ENCODE measurements at places on chromosomes 7 and 10.

DNA sequence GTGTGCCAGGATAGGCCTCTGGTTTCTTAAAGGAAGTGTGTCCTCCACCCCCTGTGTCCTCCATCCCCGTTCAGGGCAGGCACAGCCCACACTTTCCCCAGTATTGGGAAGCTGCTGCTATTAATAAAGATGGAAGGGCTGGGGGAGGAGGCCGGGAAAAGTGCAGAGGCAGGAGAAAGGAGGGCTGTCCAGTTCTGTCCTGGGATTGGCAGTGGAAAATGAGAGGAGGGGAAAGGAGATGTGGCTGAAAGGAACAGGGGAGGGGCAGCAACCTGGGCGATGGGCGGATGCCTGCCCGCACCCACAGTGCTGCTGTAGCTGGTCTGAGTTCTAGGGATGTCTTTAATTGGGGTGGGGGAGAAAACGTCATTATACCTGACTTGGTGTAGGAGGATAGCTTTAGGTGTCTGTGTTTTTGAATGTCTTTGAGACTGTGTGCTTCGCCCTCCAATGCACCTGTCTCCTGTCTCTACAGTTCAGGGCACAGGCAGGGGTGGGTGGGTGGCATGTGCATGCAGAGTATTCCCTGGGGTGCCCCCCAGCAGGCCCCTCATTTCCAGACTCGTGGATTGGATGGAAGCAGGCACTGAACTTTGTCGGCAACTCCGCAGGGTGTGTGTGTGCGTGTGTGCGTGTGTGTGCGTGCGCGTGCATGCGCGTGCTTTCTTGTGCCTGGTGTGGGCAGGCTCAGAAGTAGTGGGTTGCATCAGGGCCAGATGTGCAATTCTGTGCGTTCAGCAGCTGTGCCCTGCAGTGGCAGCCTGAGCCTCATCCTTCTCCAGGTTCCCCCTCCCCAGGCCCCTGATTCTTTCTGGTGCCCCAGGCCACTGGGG is 2.5 kb downstream of the TRIM8 start:
- peaks cover 58% of the 10 kb centered on the region for H3K4me1 ChIP-seq
- peak overlapping the region; percentile 78 for H3K4me3 ChIP-seq
- DNase-seq = no peak
- no peaks in the 10 kb centered on the region for H3K27me3 ChIP-seq

DNA sequence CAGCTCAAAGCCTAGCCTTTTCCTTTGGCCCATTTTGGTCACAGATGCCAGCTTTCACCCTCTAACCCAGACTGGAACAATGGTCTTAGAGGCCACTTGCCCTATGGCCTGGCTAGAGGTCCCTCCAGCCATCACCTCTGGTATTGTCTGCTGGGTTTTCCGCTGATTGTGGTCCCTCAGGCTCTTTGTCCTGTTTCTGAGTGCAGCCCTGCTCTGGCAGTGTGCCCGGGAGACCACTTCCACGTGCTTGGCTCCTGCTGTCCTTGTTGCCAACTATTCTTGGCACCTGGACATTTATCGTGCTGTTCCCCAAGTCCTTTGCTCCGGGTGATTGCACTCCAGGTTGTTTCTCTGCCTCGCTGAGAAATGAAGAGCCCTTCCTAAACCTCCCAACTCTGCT is 53.3 kb upstream of the FAM180A start:
- H3K36me3 ChIP-seq = no peaks in the 10 kb centered on the region
- H3K27ac ChIP-seq = no peak overlapping the region
- no peak overlapping the region for H3K4me3 ChIP-seq
- peak; percentile 21 for DNase-seq
- H3K4me1 ChIP-seq = peaks cover 14% of the 10 kb centered on the region
- H3K27me3 ChIP-seq = no peaks in the 10 kb centered on the region

GRCh38 chr7:139696552-139696951 is 81.2 kb downstream of the HIPK2 start:
- peak; percentile 40 for DNase-seq
- no peaks in the 10 kb centered on the region for H3K36me3 ChIP-seq
- H3K27ac ChIP-seq = no peak overlapping the region
- H3K4me1 ChIP-seq = peaks cover 27% of the 10 kb centered on the region
- no peak overlapping the region for H3K4me3 ChIP-seq
- no peaks in the 10 kb centered on the region for H3K27me3 ChIP-seq

DNA sequence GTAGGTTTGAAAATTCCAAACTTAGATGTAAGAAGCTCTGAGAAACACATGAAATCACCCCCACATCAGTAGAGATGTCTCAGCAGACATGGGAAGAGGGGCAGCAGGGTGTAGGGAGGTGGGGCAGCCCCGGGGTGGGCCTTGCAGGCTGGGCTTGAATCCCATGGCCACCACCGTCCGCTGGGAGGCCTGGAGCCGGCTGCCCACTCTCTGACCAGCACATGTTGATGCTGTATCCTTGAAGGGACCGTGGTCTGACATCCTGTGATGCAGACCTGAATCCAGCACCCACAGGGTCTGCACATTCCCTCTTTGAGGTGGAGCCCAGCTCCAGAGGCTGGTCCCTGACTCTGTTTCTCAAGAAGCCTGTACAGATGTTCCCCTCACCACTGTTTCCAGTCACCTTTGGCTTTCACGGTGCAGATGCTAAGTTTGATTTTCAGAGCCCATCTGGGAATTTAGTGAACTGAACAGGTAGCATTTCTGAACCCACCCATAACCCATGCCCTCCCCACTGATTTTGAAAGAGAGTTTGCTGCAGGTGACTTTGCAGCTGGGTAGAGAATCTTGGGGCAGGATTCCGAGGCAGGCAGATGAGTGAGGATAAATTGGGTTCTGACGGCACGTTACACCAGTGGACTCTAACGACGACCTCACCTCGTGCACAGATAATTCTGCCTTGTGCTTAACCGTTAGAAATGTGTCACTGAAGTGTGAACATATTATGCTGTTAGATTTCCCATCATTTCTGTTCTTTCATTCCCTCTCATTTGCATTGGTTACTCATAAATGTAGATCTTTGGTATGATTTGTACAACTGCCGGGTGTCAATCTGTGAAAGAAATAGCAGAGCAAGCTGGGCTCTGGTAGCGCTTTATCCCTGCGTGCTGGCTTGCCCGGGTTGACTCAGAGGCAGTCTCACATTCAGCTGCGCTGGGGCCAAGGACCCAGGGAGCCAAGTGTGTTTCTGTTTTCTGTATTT is 45.7 kb downstream of the IKZF1 start:
- H3K4me3 ChIP-seq = no peak overlapping the region
- H3K27me3 ChIP-seq = no peaks in the 10 kb centered on the region
- no peaks in the 10 kb centered on the region for H3K36me3 ChIP-seq
- no peak overlapping the region for H3K27ac ChIP-seq
- DNase-seq = no peak
- H3K4me1 ChIP-seq = no peaks in the 10 kb centered on the region

DNA sequence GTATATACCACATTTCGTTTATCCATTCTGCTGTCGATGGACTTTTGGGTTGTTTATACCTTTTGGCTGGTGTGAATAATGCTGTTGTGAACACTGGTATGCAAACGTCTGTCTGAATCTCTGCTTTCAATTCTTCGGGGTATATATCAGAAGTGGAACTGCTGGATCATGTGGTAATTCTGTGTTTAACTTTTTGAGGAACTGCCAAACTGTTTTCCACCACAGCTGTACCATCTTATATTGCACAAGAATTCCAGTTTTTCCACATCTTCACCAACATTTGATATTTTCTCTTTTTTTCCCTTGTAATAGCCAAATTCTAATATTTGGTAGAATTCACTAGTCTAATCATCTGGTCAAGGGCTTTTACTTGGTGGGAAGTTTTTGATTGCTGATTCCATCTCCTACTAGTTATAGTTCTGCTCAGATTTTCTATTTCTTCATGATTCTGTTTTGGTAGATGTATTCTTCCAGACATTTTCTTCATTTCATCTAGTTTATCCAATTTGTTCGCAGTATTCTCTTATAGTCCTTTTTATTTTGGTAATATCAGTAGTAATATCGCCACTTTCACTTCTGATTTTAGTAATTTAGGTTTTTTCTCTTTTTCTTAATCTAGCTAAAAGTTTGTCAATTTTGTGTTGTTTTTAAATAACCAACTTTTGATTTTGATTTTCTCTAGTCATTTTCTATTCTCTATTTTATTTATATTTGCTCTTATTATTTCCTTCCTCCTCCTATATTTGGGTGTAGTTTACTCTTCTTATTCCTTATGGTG is 271.2 kb downstream of the ZEB1 start:
- no peaks in the 10 kb centered on the region for H3K27me3 ChIP-seq
- no peak for DNase-seq
- no peaks in the 10 kb centered on the region for H3K4me1 ChIP-seq
- no peak overlapping the region for H3K27ac ChIP-seq
